AML-193 (cell line): ENCODE measurements at places on chromosomes 12 and 14.

- no peak for DNase-seq
These were observed 34.0 kb downstream of the TCHP start for GRCh38 chr12:109934026-109934425.

GRCh38 chr12:80183939-80184338, 84.6 kb downstream of the OTOGL start:
- DNase-seq: no peak

DNA sequence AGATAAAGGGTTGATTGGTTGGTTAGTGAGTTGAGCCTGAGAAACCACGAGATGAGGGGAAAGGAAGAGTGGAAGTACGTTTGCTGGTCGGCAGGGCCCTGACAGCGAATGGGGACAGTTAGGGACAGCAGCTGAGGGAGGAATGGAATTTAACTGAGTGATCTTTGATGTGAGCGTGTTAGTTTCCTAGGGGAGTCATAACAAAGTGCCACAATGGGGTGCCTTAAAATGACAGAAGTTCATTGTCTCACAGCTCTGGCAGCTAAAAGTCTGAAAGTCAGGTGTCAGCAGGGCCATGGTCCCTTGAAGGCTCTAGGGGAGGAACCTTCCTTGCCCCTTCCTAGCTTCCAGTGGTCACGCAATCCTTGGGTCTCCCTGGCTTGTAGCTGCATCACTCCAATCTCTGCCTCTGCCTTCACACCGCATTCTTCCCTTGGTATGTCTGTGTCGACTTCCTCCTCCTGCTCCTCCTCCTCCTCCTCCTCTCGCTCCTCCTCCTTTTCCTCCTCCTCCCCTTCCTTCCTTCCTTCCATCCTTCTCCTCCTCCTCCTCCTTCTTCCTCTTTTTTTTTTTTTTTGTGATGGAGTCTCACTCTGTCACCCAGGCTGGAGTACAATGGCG, 26.0 kb upstream of the RIN3 start:
- no peak for DNase-seq

DNA sequence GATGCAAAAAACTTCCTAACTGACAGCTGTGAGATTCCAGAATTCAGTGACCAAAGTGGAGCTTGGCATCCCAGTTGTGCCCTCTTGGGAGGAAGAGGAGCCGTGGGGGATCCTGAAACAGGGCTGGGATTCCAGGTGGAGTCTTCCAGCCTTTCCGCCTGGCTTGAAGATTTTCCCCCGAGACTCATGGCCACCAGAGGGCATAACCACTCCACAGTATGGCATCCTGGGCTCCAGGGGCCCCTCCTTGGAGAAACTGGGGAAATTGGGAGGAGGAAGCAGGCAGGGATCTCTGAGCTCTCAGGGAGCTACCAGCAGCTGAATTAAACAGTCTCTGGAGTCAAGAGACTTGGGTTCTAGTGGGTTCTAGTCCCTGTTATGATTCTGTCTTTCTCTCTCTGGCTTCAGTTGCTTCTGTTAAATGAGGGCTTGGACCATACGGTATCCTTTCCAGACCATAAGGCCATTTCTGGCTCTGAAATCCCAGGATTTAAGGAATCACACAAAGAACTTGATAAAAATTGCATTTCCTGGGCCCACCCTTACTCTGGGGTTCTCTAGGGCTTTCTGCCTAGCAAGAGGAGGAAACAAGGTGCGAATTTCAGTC, 2.6 kb upstream of the TAMALIN start:
- DNase-seq: no peak

GRCh38 chr12:19967431-19967830, 400.9 kb upstream of the PDE3A start:
- no peak for DNase-seq

- DNase-seq: no peak
These were observed 15.0 kb upstream of the AMIGO2 start for GRCh38 chr12:47094804-47095203.

DNA sequence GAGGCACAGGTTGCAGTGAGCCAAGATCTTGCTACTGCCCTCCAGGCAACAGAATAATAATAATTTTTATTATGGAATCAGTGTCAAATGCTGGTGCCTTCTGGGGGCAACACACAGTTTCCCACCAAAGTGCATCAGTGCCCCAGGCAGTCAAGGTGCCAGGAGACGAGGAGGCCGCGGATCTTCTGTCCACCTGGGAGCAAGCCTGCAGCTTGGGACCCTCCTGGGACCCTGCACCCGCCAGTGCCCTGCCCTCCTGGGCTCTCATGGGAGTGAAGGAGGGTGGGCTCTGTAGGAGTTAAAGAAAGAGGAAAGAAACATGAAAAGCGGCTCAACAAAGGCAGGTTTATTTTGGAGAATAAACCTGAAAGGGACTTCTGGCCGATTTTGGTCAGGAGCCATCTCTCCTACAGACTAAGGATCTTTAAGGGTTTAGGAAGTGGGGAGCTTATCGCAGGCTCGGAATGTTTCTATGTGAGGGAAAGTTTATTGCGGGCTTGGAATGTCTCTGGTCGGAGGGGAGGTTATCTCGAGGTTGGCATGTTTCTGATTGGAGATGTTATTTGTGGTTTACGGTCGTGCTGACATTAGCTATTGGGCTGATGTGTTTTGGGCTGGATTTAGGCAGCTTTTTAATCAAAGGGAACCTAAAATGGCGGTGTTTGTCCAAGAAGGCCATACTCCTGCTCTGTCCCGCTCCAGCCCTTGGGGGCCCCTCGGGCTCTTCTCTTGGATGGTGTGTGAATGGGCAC, 1.1 kb upstream of the ASPG start:
- DNase-seq: no peak

DNA sequence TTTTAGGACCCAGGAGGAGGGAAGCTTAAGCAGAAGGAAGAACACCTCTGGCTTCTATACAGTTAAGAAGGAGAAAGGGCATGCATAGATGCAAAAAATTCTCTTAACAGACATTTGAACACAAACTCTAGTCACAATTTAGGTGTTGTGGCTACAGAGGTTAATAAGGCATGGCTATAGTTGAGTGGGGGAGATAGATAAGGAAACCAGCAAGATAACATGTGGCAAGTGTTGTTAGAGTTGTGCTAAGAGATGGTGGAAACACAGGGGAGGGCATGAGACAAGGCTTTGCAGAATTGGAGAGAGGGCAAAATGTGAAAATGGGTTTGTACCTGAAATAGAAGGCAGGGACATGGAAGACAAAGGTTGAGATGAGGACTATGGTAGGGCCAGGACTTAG, 88.9 kb downstream of the MSRB3 start:
- no peak for DNase-seq

- no peak for DNase-seq
These were observed 120.5 kb downstream of the TBC1D30 start for GRCh38 chr12:64944966-64945365.

DNA sequence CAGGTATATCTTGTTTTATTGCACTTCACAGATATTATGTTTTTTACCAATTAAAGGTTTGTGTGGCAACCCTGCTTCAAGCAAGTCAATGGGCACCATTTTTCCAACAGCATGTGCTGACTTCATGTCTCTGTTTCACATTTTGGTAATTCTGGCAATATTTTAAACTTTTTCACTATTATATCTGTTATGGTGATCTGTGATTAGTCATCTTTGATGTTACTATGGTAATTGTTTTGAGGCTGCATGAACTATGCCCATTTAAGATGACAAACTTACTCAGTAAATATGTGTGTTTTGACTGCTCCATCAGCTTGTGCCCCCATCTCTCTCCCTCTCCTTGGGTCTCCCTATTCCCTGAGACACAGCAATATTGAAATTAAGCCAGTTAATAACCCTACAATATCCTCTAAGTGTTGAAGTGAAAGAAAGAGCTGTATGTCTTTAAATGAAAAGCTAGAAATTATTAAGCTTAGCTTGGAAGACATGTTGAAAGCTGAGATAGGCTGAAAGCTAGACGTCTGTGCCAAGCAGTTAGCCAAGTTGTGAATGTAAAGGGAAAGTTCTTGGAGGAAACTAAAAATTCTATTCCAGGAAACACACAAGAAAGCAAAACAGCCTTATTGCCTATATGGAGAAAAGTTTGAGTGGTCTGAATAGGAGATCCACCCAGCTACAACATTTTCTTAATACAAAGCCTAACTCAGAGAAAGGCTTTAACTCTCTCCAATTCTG, 365.1 kb downstream of the ATP23 start:
- DNase-seq: no peak

- no peak for DNase-seq
These were observed 89.9 kb upstream of the DCN start for GRCh38 chr12:91272461-91273063.

- DNase-seq: no peak
These were observed 340.2 kb downstream of the C12orf75 start for GRCh38 chr12:105670672-105671071.

GRCh38 chr14:78530078-78530477, 359.9 kb downstream of the NRXN3 start:
- peak; percentile 30 for DNase-seq

DNA sequence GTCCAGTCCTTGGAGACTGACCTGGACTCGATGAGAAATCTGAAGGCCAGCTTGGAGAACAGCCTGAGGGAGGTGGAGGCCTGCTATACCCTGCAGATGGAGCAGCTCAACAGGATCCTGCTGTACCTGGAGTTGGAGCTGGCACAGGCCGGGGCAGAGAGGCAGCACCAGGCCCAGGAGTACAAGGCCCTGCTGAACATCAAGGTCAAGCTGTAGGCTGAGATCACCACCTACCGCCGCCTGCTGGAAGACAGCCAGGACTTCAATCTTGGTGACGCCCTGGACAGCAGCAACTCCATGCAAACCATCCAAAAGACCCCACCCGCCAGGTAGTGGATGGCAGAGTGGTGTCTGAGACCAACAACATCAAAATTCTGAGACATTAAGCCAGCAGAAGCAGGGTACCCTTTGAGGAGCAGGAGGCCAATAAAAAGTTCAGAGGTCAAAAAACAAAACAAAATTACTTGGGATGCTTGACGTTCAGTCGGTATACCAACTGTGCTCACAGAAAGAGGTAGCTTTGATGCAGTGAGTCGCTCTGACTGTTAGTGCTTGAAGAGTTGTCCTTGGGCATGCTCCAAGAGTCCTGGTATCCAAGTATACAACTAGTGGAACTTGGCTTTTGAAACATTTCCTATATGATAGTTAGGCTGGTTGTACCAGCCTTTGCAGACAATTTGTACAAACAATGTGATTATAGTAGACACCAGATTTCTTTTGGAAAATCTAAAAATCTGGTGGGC, 4.8 kb downstream of the MED6 start:
- no peak for DNase-seq

GRCh38 chr12:107558141-107558815, 127.3 kb upstream of the PWP1 start:
- no peak for DNase-seq

DNA sequence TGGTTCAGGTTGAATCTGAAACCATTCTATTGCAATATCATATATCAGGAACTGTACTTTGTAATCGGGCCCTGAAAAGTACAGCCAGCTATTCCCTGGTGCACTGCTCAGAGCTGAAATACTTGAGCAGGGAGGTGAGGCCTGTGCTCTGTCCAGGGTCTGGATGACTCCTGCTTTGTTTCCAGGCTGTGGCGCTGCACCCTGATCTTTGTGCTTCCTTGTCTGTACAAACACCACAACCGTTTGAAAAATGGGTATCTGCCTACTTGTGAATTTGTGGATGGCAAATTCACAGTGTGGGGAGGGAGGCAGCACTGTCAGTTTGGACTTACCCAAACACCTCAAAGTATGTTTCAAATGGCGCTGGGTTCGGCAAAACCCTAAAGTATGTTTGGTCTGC, 155.4 kb upstream of the FAR2 start:
- no peak for DNase-seq

DNA sequence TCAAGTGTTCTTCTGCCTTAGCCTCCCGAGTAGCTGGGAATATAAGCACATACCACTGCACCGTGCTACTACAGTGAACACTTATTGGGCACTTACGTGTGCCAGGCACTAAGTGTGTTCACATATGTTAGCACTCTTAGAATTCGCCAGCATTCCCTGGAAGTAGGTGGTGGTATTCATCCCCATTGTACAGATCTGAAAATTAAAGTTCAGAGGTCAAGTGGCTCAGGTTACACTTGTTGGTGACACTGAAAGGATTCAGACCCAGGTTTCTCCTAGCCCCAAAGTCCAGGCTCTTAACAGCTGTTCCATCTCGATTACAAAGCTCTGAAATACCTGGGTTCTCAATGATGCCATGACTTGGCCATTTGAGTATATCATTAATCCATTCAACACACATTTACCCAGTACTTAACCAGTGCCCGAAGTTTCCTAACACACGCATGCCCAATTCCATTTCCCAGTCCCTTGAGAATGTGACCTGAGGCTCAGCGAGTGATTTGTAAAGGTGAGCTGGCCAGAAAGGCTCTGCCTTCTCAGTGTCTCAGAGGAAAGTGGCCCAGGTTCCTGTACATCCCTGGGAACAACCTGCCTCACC, 4.8 kb downstream of the MVK start:
- no peak for DNase-seq

GRCh38 chr14:66496188-66496807, 10.1 kb downstream of the CCDC196 start:
- no peak for DNase-seq

DNA sequence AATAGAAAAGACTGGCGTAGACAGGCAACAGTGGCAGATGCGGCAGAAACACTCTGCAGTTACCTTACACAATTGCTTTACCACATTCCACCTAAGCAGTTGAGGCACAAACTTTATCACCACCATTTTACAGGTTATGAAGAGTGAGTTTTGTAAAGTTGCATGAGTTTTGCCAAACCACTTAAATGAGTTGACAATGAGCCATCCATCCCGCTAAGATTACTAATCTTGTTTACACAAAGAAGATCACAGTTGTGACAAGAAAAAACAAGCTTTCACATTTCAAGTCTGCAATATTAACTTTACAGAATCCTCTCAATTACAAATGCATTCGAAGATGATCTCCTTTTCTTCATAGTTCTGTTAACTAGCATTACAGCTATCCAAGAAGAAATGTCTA, 1.8 kb downstream of the TMCC3 start:
- DNase-seq: no peak

- no peak for DNase-seq
These were observed 75.0 kb downstream of the HMGA2 start for GRCh38 chr12:65899241-65899640.

- DNase-seq: no peak
These were observed 40.9 kb downstream of the CCDC85C start for GRCh38 chr14:99562856-99563748.

GRCh38 chr12:11543457-11544158, 105.9 kb upstream of the ETV6 start:
- no peak for DNase-seq

DNA sequence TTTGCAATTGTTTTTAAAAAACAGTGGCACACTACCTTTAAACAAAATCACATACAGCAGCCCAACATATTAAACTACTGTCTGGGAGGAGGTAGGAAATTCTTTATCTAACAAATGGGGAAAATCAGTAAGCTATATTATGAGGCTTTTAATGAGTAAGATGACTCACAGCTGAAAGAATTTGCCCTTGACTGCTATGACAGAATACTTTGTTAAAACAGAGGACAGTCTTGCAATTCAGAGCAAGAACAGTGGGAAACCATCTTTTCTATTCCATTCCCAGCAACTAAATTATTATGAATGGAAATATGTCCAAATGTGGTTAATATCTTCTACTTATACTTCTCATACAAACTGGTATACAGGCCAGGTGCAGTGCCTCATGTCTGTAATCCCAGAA, 49.2 kb upstream of the SGPP1 start:
- no peak for DNase-seq

GRCh38 chr12:106387848-106388377, 30.4 kb downstream of the POLR3B start:
- DNase-seq: no peak

- no peak for DNase-seq
These were observed 7.1 kb downstream of the MAP3K12 start for GRCh38 chr12:53492188-53492587.
